ENCODE measurements at places on chromosomes 7 and 10. TPM values are rescaled to one million over a fixed set of nuclear protein-coding genes. Genes with fewer than 3 reads are reported as not detected.

GRCh38 chr10:3672220-3672619, 112.8 kb downstream of the KLF6 start:
- DNase-seq, result no peak
- H3K27me3 ChIP-seq, result no peaks in the 10 kb centered on the region
- H3K36me3 ChIP-seq, result no peaks in the 10 kb centered on the region
- H3K4me3 ChIP-seq, result no peak overlapping the region

DNA sequence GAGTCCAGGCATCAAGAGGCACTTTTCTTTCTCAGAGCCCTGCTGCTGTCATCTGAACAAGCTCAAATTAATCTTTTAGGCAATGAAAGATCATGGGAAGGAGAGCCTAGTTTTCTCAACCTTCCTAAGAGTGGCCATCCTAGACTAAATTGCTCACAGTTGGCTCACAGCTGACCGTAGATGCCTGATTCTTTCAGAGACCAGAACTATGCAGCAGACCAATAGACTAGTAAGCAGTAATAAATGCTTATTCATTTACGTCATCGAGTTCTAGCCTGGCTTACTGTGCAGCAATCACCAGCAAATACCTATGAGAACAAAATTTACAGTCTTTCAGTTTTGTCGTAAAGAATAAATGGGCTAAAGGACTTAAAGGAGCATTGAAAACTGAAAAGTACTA, 602.9 kb upstream of the GHITM start:
- peaks cover 10% of the 10 kb centered on the region for H3K4me1 ChIP-seq
- H3K4me3 ChIP-seq, result no peak overlapping the region
- H3K27ac ChIP-seq, result no peak overlapping the region
- H3K36me3 ChIP-seq, result no peaks in the 10 kb centered on the region
- H3K27me3 ChIP-seq, result no peaks in the 10 kb centered on the region
- DNase-seq, result no peak

SLC13A1 gene
- not detected for total RNA-seq

SPDYE16 gene
- not detected for total RNA-seq

DNA sequence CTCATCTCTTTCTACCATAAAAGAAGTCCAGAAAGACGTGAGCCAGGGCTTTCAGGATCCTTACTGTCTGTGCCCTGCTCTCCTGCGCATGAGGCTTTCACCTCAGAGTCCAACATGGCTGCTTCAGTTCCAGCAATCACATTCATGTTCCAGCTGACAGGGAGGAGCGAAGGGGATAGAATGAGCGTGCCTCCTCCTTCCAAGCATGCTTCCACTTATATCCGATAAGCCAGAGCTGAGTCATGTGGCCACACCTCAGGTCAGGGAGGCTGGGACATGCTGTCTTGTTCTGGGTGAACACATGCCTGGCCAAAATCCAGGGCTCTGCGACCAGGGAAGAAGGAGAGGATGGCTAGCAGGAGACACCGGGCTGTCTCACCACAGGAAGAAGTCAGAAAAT, 248.2 kb downstream of the SKAP2 start:
- H3K4me3 ChIP-seq, result no peak overlapping the region
- H3K36me3 ChIP-seq, result no peaks in the 10 kb centered on the region
- H3K27ac ChIP-seq, result no peak overlapping the region
- no peaks in the 10 kb centered on the region for H3K4me1 ChIP-seq
- DNase-seq, result no peak

DNA sequence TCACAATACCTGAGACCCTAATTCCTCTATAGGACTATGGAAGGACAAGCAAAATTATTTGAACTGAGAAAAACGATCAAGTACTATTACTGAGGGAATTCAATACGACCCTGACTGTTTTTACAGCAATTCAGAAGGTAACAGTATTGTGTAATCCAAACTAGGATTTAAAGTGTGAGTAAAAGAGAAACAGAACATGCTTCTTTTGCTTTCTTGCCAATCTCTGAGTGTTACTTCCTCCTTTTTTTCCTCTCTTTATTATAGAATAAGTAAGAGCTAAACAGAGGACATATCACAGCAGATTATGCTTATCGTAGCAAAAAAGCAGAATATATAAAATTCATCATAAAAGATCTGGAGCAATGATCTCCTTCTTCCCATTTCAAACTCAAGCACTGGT, 292.1 kb downstream of the THSD7A start:
- H3K4me1 ChIP-seq, result no peaks in the 10 kb centered on the region
- H3K27ac ChIP-seq, result no peak overlapping the region
- H3K4me3 ChIP-seq, result no peak overlapping the region
- no peak for DNase-seq
- H3K36me3 ChIP-seq, result no peaks in the 10 kb centered on the region

DNA sequence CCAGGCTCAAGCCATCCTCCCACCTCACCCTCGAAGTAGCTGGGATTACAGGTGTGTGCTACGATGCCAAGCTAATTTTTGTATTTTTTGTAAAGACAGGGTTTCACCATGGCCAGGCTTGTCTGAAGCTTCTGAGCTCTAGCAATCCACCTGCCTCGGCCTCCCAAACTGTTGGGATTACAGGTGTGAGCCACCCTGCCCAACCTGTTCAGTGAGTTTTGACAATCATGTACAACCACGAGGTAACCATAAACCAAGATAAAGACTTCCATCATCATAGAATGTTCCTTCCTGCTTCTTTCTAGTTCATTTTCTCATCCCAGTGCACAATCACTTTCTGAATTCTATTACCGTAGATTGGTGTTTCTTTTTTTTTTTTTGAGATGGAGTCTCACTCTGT, 30.5 kb upstream of the MKRN1 start:
- no peaks in the 10 kb centered on the region for H3K27me3 ChIP-seq
- no peaks in the 10 kb centered on the region for H3K36me3 ChIP-seq
- DNase-seq, result no peak
- H3K4me1 ChIP-seq, result peaks cover 26% of the 10 kb centered on the region

DNA sequence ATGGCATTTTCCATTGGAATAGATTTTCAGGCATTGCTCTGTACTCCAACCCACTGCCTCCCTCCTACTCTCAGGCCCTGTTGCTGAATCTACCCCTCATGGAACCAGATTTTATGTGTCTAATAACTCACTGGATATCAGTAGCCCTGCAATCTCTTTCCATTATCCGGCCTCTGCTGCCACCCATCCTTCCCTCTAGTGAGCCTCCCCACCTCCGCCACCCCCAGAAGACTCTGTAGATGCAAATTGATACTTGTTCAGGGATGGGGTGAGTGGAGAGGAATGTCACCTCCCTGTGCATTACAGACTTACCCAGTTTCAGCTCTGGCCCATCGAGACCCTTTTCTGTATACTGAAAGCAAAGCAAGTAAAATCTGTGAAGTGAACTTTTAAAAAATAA, 52.3 kb upstream of the PHYHIPL start:
- H3K4me3 ChIP-seq, result no peak overlapping the region
- no peak for DNase-seq
- no peaks in the 10 kb centered on the region for H3K36me3 ChIP-seq
- no peaks in the 10 kb centered on the region for H3K4me1 ChIP-seq

DNA sequence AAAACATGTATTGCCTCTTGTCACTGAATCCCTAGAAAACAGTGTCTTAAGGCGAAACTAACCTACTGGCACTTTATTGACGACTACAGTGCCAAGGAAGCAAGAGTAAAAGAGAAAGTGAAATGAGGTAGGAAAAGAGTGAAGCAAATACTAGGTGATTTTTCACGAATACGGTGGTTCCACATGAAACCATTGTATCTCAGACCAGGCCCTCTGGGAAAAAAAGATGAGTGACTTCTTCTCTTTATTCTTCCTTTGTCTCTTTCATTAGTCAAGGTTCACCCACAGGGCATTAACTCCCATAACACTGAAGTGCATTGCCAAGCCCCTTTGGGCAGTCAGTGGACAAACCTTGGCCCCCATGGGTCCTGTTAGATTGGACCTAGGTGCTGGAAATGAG, 16.2 kb upstream of the MACC1 start:
- H3K27ac ChIP-seq, result no peak overlapping the region
- H3K4me1 ChIP-seq, result no peaks in the 10 kb centered on the region
- H3K36me3 ChIP-seq, result no peaks in the 10 kb centered on the region
- no peak for DNase-seq
- H3K4me3 ChIP-seq, result no peak overlapping the region

DNA sequence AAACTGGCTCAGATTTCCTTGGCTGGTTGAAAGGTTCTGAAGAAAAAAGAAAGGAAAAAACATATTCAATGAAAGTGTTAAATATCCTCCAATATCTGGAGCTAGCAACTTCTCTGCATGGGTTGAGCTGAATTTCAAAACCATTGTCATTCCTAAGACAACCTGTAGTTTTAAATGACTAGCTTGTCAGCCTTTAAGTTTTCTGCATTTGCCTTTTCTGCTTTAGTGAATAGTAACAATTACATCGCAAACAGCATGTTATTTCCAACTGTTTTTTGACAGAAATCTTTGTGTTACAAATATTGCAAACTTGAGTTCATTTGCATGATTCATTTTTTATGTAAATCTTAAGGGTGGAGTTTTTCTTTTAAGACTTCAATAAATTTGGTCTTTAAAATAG, 852.3 kb upstream of the CELF2 start:
- no peaks in the 10 kb centered on the region for H3K4me1 ChIP-seq
- no peak overlapping the region for H3K27ac ChIP-seq
- no peaks in the 10 kb centered on the region for H3K27me3 ChIP-seq
- no peaks in the 10 kb centered on the region for H3K36me3 ChIP-seq
